ENCODE measurements at places on chromosomes 2 and 18.

DNA sequence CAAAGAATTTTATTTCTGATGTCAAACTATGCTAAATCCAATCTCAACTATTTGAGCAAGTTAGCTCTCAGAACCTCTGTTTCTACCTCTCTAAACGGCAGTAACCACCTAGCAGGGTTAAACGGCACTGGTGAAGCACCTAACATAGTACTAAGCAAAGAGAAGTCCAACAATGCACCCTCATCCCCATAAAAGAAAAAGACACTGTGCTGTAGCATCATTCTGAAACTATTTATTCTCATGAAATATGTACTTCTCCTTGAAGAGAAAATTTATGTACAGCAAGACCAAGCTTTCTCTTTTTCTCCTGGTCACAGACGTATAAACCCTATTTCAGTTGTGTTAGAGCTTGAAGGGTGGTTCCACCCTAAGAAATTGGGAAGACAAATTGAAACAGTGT, 4.8 kb downstream of the MEX3C start:
- no peak for DNase-seq

GRCh38 chr2:28150994-28151393, 241.7 kb upstream of the FOSL2 start:
- DNase-seq: no peak

DNA sequence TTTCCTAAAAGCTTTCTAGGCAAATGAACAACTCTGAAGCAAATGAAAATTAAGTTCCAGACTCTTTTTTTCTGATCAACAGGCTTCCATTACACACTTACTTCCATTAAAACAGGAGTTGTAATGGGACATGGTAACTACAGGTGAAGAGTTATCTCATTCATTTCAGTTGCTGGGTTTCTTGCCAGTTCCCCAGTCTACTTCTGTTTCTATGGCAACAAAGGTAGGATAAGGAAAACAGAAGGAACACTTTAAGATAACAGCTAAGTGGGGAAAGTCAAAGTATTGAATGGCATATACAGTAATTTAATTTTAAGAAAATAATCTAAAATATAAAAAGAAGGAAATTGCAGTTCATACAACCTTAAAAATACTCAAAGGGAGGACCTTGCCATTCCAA, 25.1 kb downstream of the BAZ2B start:
- DNase-seq: no peak

DNA sequence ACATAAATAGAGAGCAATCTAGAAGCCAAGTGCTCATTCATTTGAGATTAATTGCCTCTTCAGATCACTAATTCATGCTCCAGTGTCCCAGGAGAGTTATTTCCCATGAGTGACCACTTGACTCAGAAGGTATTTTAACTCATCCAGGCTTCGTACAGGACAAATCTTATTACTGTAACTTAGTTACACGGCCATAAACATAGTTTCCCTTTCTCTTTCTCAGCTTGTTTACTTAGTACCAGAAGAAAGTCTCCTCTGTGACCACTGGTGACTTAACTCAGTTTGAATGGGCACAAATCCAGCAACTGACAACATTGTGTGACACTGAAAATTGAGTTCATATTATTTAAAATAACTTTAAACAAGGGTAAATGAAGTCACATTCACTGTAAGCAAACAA, 25.3 kb downstream of the MMADHC start:
- no peak for DNase-seq

GRCh38 chr2:211835695-211836094, 702.9 kb downstream of the ERBB4 start:
- no peak for DNase-seq

DNA sequence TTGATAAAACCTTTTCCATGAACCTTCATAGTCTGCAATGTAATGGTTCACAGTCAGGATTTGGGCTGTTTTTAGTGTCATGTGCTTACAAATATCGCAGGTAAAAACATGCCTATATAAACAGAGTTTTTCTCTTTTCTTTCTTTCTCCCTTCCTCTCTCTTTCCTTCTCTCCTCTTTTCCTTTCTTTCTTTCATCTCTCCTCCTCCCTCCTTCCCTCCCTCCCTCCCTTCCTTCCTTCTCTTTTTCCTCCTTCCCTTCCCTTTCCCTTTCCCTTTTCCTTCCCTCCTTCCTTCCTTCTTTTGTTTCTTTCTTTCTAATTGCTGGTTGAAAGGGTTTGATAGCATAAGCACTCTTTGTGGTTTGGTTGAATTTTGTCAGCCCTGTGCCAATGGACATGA, 9.6 kb upstream of the NPPC start:
- DNase-seq: no peak

- DNase-seq: no peak
Observed at GRCh38 chr18:56461151-56461550, 177.2 kb downstream of the TXNL1 start.
